Left ventricle myocardium inferior (tissue), 1 donor: ENCODE measurements at places on chromosomes 6 and 20. TPM values are rescaled to one million over a fixed set of nuclear protein-coding genes. Genes with fewer than 3 reads are reported as not detected.

APOM gene
- 2.4 TPM for total RNA-seq

CLIC5 gene
- 285 TPM for total RNA-seq

MACROD2 gene
- total RNA-seq: 3.6 TPM

CLPSL1 gene
- not detected for total RNA-seq

SAMD5 gene
- total RNA-seq: 0.33 TPM

PLCG1 gene
- total RNA-seq: 46.1 TPM

SLA2 gene
- total RNA-seq: 0.19 TPM

PREX1 gene
- total RNA-seq: 11.2 TPM
